CD4-positive, alpha-beta T cell treated with Interleukin-2 at 100 ng/mL for 4 hours (primary cell): ENCODE measurements at places on chromosomes 5 and 9.

DNA sequence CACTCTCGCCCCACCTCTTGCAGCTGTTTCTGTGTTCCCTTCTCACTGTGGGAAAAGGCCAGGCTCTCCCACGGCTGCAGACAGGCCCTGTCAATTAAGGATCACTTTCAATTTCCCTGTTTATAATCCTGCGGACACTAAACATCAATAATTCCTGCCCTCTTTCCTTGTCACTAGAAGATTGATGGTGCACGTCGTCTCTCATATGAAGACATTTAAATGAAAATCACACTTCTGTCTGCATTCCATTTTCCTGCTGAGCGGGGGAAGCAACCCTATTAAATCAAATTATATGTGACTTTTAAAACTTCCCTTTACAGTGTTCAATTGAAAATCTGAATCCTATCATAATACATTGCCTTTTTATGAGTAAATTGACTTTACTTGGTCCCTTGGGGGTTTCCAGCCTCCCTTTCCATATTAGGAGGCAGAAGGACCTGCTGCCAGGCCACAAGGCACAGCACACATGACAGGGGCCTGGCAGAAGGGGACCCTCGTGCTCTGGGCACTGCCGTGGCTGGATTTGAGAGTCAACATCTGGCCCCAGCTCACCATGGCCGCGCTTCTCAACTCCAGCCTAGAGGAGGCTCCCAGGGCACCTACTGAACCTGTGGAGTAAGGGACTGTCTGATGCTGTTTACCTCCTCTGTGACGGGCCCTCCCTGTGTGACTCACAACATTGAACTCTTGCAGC lies 311.0 kb upstream of the IRX4 start:
- no peak for DNase-seq

DNA sequence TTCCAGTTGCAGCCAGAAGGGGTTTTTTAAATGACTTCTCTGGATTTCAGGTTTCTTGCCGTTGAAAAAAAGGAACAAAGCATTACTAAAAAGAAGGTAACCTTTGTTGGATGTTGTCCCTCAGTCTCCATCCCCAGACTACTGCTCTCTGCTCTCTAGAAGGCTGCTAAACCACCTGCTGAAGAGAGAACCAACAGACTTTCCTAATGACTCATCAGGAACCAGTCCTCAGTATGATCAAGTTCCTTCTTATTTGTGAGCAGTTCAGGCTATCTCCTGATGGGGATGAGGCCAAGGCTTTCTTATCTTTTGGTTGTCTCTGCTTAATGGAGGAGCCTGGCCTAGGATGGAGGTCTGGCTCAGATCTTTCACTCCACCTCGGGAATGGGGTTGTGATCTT lies 4.1 kb downstream of the KIF4B start:
- DNase-seq = no peak

DNA sequence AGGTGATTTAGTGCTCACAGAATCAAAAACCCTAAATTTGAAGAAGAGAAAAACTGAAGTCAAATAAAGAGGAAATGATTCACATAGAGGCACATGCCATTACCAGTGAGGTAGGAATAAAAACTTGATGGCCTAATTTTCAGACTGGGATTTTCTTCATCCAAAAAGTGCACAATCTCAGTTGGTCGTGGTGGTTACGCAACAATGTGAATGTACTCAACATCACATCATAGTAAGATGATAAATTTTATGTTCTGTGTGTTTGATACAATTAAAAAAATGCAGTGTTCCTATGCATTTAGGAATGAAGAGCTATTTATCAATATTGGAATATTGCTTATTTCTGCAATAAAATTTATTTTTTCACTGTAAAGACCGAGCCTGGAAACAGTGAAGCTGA lies 60.7 kb downstream of the SV2C start:
- DNase-seq = no peak

DNA sequence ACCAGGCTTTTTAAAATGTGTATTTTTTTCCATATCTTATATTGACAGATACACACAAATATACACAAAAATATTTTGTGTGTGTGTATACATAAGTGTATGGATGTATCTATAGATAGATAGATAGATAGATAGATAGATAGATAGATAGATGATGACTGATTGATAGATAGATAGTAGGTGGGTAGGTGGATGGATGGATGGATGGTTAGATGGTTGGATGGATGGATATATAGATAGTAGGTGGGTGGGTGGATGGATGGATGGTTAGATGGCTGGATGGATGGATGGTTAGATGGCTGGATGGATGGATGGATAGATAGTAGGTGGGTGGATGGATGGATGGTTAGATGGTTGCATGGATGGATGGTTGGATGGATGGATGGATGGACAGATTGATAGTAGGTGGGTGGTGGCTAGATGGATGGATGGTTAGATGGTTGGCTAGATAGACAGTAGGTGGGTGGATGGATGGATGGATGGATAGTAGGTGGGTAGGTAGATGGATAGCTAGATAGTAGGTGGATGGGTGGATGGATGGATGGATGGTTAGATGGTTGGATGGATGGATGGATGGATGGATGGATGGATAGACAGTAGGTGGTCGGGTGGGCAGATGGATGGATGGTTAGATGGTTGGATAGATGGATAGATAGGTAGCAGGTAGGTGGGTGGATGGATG lies 156.2 kb downstream of the NR3C1 start:
- no peak for DNase-seq

GRCh38 chr5:136001466-136001981 lies 27.3 kb upstream of the TGFBI start:
- DNase-seq = no peak

DNA sequence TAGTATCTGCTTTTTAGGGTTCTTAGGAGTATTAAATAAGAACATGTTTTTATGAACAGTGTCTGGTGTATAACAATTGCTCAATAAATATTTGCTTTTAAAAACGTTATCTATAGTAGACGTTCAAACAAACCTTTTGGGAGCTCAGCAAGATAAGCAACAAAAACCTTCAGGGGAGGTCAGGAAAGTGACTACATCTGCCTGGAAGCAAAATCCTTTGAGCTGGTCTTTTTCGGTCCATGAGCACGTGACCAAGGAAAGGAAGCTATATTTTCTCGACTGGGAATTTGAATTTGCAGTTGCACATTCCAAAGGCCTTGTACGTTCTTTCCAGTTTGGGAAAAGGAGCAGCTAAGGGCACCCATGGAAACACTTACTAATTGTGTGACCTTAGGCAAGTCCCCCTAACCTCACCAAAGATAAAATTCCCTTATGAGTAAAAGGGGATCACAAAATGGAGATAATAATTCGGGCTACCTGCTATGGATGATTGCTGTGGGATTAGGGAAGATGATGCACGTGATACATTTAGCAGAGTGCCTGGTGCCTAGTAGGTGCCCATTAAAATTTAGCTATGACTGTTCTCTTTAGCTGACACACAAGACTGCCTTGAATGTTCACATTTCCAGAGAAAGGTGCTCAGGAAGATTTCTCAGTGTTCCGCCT lies 45.4 kb downstream of the PTTG1 start:
- no peak for DNase-seq

DNA sequence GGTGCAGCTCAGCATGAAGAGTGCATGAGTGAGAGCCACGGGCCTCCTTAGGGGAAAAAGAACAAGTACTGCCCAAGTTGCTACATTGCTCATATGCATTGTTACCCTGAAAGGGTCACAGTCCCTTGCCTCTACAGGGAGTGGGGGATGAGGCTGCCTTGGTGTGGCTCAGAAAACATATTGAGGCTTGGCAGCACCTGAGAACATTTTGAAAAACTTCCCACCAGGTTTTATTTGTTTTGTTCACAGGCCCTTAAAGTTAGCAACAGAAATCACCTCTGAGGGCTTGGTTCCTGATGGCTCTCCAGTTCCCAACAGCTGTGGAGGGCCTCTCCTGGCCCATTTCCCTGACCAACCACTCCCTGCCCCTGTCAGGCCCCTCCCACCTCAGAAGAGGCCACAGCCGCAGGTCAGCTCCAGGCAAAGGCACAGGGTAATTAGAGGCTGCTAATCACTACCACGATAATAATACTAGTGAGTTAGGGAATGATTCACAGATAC lies 90.7 kb upstream of the ADRA1B start:
- no peak for DNase-seq

DNA sequence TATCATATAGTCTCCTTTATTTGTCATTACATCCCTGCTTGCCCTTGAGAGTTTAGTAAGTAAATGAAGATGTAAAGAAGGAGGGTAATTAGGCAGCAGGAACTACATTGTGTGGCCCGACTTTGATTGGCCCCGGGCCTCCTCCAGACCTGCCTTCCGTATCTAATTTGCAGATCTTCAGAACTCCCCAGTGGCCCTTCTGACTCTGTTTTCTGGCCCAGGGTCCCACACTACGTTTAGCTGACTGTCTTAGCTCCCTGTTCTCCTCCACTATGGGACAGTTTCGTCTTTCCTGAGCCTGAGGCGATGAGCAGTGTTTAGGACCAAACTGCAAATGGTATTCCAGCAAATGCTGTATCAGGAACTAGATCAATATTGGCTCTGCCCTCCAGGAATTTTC lies 21.6 kb upstream of the CTSL start:
- DNase-seq = no peak

GRCh38 chr5:33470544-33470943 lies 29.8 kb downstream of the TARS1 start:
- DNase-seq = no peak

- no peak for DNase-seq
These were observed 10.3 kb downstream of the FOXE1 start for GRCh38 chr9:97863314-97863713.

DNA sequence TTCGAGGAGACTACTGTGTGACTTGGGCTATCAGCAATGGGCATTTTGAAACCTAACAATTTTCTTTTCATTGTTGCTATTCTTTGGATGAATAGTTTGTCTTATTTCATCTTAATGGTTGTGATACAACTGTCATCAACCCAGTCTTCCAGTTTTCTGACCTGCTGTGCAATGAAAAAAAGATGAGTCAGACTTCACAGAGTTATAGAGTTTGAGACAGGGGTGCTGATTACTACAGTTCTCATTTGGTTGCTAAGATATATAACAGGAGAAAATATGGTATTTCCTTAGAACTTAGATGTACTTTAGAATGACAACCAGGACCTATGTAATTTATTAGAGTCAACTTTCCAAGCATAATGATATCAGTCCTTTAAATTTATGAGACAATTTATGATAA lies 564.4 kb upstream of the NUDT12 start:
- no peak for DNase-seq

DNA sequence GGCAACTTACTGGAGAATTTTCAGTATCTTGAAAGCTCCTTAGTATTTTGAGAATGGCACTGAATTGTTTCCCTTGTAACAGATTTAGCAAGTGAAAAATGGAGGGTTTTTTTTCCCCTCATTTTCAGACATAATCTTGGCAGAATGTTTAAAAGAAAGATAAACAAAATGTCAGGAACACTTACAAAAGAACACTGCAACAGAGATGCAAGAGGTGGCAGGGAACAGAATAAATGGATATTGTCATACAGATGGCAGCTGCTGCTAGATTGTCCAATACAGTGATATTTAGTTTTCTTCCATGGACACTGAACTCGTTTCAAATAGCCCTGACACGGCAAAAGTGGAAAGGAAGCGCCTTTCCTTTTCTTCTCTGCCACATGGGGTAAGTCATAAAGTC lies 76.9 kb upstream of the ZNF608 start:
- DNase-seq = no peak

- DNase-seq = no peak
These were observed 53.6 kb upstream of the SLC1A3 start for GRCh38 chr5:36552651-36553393.

- DNase-seq = no peak
These were observed 51.6 kb upstream of the MACIR start for GRCh38 chr5:103207011-103207410.

- no peak for DNase-seq
These were observed 67.0 kb upstream of the SPOCK1 start for GRCh38 chr5:137566118-137566541.

DNA sequence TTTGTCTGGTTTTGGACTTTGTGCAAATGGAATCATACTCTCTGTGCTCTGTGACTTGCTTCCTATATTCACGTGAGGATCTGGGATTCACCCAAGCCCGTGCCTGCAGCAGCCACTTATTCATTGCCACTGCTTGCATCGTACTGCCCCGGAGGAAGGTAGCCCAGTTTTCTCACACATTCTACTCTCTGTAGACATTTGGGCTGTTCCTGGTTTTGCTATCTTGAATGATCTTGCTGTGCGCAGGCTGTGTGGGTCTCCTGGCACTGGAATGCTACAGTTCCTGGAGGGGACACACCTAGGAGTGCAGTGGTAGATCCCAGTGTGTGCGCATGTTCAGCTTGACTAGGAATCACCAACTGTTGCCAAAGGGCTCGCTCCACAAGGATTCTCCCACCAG lies 99.2 kb upstream of the BOD1 start:
- no peak for DNase-seq

DNA sequence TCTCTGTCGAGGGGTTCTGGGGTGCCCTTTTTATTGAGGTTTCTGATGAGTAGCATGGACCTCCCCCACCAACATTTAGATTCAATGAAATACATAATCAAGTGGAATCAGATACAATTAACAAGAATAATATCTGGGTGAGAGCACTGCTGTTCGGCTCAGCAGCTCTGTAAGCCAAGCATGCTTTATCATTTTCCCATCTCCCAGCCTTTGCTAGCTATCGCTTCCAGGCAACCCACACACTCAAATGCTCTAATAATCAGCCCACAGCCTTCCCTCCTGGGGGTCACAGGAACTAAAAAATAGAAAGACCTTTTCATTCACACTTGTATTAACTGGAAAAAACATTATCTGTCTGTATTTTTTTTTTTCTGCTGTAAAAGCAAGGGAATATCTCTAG lies 8.9 kb downstream of the PLPPR1 start:
- DNase-seq = no peak
